ENCODE measurements at places on chromosomes 2 and 18.

DNA sequence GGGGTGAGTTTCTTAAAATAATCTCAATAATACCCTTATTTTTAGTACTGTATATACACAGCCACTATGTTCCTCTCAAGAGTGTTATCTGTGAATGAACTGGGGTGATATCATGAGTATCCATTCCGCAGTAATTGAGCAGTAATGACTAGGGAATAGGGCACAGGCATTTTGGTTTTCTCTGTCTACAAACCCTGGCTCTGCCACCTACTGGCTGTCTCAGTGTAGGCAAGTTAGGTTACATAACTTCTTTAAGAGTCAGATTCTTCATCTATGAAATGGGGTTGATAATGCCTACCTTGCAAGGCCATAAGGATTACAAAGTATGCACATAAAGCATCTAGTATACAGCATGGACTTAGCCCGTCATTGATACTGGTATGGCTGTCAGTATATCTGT, 555.8 kb downstream of the NRXN1 start:
- no peak for DNase-seq

GRCh38 chr2:35503311-35503710, 852.3 kb upstream of the CRIM1 start:
- DNase-seq = no peak

DNA sequence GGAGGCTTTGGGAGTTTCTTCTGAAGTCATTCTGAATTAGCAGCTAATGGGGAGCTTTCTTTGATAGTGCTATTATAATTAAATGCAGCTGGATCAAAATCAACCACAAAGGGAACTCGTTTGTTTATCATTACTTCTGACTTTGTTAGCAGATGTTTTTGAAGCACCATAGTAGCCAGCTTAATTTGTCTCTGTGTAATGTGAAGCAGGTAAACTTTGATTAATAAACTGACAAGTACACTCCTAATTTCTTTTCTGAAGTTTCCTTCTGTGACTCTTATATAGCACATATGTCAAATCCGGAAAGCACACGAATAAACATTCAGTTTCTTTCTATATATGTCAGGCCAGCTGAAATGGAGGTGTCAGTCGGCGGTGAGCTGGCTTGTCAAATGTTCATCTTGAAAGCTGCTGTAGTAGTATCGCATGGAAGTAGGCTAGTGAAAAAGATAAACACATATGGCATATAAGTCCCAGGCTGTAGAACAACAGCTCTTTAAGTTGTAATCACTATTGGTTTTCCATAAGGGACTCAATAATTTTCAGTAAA, 451.9 kb upstream of the ZEB2 start:
- no peak for DNase-seq

DNA sequence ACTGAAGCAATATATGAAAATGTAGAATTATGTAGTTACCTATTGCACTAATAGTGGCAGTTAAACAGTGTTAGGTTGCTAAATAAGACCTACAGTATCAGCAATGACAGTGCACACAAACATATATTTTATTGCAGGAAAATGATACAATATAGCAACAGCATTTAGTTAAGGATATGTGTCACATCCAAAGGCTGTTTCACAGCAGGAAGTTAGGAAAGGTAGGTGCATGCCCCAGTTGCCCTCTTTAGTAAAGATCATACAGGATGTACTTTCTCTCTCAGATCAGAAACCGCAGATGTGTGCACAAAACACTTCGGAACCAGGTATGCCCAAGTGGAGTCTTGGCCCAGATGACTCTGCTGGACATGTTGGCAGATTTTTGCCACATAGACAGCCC, 444.1 kb downstream of the XIRP2 start:
- DNase-seq = no peak

DNA sequence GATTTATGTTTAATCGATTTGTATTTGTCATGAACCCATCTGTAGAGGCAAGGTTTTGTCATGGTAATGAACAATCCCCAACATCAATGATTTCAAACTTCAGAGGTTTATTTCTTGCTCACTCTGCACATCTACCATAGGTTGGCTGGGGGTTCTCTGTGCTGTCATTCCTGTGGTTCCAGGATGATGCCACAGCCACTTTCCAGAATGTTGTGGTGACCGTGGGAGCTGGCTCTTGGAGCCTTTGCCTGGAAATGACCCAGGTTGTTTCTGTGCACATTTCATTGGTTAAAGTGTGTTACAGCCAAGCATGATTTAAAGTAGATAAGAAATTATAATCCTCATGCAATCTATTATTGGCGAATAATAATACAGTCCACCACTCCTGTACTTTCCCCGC, 28.2 kb upstream of the EPAS1 start:
- DNase-seq = no peak

- no peak for DNase-seq
These were observed 290.0 kb downstream of the NEDD4L start for GRCh38 chr18:58334061-58334460.

- no peak for DNase-seq
These were observed 57.1 kb upstream of the CD302 start for GRCh38 chr2:159855143-159855542.

DNA sequence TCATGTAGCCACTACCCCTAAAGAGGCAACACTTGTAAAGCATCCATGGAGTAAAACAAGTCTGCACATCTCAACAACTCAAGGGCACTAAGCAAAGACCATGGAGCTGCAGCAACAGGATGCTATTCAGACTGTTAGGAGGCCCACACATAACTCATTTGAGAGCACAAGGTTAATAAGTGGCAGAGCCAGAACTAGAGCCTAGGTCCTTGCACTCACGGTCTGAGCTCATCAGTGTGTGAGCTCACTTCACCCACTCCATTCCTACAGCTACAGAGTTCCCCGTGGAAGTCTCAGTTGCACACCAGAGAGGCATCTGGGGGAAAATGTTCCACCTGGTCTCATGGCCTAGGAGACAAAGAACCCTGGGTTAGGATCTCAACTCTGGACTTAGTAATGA, 35.0 kb downstream of the TTC32 start:
- DNase-seq = no peak

DNA sequence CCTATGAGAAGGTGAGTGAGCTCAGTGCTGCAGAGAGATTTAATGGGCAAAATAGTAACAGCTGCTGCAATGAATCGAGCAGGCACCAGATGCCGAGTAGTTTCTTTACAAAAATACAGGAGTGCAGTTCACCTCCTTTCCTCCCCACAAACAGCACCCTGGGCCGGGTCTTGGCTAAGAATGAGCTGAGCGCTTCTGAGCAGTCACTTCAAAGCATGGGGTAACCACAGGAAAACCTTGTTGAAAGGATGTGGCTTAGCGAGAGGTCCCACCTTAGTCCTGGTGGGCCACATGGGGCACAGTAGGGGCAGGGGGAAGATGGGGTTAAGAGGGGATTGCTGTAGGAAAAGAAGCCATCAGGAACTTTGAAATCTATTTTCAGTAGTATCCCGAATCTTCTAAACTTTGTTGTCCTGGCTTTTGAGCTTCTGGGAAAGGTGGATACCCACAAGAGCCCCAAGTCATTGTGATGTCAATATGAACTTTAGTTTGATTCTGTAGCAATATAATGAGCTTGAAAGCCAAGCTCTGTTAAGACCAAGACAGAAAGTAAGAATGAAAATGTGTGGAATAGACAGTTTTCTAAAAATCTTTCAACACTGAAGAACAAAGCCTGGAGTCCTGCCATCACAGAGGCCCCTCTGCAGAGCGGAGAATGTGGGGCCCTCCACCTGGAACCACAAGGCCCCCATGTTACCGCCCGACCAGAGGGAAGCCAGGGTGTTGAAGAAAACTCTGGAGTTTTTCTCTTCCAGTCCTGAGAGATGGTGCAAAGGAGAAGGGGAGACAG, 101.0 kb upstream of the ZNF236 start:
- DNase-seq = peak; percentile 14

DNA sequence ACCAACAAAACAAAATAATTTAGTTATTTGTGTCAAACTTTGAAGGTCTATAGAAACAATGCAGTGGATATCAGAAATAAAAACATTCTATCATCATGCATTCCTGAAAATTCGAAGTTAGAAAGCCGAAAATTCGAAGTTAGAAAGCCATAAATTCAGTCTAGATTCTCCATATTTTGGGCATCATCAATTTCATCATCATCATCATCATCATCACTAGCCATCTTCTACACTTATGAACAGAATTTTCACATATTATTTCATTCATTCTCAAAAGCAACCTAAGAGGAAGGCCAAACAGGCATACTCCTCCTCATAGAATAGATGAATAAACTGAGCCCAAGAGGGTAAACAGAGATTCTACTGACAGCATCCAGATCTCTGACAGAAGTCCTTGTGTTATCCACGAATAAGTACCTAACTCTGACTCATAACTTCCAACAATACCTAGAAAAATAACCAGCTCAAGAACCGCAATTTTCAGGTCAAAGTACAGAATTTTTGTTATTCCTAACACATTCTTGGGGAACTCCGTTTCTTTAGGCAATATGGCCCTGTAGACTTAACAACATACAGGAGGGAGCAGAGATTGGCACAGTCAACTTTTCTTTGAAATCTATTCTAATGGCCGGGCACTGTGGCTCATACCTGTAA, 84.7 kb downstream of the TCF4 start:
- DNase-seq = no peak

- no peak for DNase-seq
These were observed 34.6 kb downstream of the ASXL3 start for GRCh38 chr18:33612632-33613031.
